Stimulated activated CD4-positive, alpha-beta T cell treated with anti-CD3 and anti-CD28 coated beads, Interleukin-1b, Interleukin-23, amount 100 ng/mL, for 1 hour (primary cell): ENCODE measurements at places on chromosomes 3 and 15.

DNA sequence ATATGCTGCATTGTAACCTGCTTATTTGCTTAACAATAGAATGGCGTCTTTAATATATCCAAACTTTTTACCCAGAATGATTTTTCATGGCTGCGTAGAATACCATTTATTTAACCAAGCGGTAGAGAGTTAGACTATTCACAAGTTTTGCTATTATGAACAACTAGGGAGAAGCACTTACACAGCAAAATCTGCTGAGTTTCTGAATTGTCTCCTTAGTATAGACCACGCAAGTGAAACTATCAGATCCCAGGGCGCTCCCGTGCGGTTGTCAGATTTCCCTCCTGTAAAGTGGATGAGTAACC is 12.6 kb upstream of the ADPGK start:
- no peak for DNase-seq

GRCh38 chr3:112671930-112672715 is 31.2 kb upstream of the CCDC80 start:
- DNase-seq = no peak

DNA sequence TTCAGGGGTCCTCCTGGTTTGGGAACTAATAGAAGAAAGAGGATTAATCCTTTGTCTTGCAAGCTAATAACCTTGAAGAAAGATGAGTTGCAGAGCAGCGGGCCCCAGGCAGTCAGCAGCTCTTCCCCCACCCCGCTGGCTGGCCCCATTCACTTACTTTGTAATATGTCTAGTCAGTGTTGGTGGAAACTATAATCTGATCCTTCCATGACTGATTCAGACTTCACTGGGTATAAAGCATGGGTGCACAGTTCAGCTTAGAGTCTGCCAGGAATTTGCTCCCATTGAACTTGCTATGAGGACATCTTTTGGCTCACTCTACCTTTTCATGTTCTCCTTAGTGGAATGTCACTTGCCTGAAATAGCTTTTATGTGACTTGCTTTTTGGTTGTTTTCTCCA is 117.7 kb downstream of the CCNL1 start:
- DNase-seq = no peak

- no peak for DNase-seq
Observed at GRCh38 chr3:129304146-129304961, 25.7 kb downstream of the HMCES start.

GRCh38 chr3:98038286-98038685 is 3.2 kb upstream of the GABRR3 start:
- no peak for DNase-seq

- DNase-seq = no peak
Observed at GRCh38 chr3:71456826-71457225, 126.7 kb downstream of the FOXP1 start.

- no peak for DNase-seq
Observed at GRCh38 chr3:61701011-61701410, 139.6 kb downstream of the PTPRG start.

DNA sequence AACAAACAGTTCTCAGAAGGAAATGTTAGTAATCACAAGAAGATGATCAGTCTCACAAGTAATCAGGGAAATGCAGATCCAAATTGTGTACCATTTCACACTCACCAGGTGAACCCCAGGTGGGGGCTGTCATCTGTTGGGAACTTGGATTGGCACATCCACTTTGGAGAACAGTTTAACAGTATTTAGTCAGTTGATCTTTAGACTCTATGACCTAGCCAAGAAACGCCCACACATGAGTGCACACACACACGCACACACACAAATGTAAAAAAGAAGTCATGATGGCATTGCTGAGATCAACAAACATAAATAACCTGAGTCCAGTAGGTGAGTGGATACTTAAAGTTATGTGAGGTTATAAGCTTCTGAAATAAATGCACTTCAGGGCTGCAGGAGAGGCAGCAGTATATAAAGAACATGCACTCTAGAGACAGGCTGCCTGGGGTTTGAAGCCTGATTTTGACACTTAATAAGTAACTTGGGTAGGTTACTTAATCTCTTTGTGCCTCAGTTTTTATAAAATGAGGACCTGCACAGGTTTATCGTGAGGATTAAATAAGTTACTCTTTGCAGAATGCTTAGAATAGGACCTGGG is 17.7 kb downstream of the ACVR2B start:
- DNase-seq = no peak

DNA sequence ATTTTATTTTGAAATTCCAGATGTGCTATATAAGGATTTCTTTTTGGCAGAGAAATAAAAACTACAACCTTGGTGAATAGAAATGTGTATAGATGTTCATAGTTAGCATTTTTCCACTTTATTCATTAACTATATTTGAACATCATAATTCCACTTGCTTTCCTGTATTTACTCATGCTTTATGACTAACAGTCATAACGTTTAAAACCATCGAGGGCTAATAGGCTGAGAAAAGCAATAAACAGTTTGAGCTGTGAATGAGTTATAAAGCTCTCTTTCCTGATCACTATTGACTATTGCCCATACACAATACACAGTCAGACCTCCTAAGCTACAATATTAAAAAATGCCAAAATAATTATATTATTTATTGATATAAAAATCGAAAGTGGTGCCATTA is 502.1 kb upstream of the RASGRP1 start:
- DNase-seq = no peak

GRCh38 chr3:25460751-25461150 is 32.7 kb downstream of the RARB start:
- no peak for DNase-seq

DNA sequence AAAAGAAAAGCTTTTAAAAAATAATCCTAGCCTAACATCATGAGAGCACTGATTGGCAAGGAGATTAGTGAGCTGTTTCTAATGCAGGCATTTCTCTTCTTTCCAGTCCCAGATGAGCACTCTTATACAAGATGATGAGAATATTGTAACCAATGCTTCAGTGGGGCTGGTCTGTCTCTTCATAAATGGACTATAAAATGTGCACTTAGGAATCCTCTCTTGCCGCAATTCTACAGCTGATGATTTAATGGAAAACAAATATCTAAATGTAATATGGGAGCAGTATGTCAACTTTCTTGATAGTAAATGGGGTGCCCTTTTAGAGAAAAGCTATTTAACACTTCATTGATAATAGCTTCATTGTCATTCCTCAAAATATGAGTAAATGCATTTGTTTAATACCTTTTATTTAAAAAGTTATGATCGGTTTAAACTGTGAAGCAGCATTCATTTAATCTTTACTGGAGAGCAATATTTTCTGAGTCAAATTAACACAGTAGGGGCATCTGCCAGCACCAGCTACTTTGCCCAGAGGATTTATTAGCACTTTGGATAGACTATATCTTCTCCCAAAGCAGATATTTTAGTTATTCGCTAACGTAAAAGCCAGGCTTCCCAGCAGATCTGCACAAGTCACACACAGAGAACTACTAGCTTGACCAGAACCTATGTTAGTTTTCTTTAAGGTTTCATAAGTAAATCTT is 985.9 kb downstream of the DIPK2A start:
- no peak for DNase-seq

DNA sequence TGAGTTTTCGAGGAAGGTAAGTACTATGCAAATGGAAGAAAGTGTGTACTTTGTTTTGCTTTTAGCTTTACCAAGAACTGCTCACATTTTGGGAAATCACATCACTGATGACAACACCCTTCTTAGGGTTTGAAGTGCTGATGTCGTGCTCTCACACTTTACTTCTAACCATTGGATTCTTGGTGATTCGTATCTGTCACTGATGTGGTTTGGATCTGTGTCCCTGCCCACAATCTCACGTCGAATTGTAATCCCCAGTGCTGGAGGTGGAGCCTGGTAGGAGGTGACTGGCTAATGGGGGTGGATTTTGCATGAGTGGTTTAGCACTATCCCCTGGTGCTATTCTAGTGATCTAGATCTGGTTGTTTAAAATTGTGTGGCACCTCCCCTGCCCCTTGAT is 75.4 kb upstream of the RGMA start:
- no peak for DNase-seq
